ENCODE measurements at places on chromosomes 2 and 18.

GRCh38 chr18:61575419-61575818 is 242.2 kb downstream of the CDH20 start:
- DNase-seq: peak; percentile 77

DNA sequence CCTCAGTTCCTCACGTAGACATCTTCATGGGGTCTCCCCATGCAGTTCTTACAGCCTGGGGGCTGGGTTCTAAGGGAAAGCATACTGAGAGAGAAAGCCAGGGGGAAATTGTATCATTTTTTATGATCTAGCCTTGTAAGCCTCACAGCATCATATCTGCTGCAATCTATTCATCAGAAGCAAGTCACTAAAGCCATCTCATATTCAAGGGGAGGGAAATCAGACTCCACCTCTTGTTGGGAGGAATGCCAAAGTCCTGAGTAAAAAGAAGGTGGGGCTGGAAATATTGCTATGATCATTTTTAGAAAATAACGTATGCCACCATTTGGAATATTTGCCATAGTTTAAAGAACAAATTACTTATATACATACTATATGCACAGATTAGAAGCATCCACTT is 304.6 kb downstream of the TXNL1 start:
- no peak for DNase-seq

DNA sequence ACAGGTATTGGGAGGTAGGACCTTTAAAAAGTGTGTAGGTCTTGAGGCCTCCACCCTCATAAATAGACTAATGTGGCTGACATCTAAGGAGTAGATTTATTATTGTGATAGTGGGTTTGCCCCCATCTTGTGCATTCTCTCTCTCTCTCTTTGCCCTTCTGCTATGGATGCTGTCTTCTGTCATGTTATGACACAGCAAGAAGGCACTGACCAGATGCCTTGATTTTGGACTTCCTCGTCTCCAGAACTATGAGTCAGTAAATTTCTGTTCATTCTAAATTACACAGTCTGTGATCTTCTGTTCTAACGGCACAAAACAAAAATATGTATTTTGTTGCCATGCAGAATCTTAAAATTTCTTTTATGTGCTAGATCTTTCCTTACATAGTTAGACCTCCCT is 66.9 kb downstream of the ATAD2B start:
- DNase-seq: peak; percentile 3

- DNase-seq: no peak
Observed at GRCh38 chr2:165274698-165275097, 35.5 kb downstream of the SCN2A start.

DNA sequence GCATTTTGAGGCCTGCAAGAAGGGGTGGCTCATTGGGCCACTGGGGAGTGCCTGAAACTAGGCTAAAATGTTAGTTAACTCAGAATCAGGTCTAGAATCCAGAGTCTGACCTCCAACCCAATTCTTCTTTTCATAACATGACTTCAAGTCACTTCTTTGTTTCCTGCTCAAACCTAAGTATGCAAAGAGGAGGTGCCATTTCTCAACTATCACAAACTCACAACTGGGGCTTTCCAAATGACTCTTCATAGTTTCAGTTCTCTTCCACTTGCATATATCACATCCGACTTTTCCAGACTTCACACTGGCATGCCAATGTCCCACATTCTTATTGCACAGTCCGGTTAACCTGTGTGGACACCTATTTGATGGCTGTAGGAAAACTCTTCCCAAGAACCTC is 211.6 kb downstream of the TCF4 start:
- no peak for DNase-seq

DNA sequence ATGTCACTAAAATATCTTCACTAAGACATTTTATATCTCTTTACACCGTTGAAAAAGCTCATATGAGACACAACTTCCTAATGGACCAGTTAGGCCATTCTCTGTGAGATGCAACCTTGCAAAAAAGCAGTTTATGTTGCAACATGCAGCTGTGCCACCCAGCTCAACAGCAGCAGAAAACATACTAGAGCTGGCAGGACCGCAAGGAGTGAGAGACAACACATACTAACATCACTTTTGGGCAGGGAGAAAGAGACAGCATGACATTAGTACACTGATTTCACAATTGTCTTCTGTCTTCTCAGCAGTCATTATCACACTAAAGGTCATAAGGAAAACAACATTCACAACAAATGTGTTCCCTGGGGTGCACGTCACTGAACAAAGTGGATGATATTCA is 122.9 kb downstream of the EPB41L3 start:
- DNase-seq: no peak

- DNase-seq: no peak
Observed at GRCh38 chr18:74790451-74790850, 192.8 kb downstream of the ZNF407 start.

- no peak for DNase-seq
Observed at GRCh38 chr2:15666861-15667808, 75.5 kb downstream of the DDX1 start.

DNA sequence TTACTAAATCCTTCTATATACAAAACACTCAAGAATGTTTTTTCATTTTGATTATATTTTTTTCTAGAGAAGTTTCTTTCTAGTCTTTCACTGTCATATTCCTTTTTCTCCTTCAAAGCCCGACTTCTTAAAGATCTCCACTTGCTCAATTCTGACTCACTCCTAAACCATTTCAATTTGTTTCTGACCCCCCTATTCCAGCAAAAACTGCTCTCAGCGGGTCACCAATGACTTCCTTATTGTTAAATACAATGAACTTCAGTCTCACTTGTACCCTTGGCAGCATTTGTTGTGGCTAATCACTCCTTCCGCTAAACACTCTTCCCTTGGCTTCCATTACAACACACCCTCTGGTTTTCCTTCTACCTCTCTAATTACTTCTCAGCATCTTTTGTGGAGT is 111.1 kb upstream of the RBBP8 start:
- peak; percentile 58 for DNase-seq

- DNase-seq: no peak
Observed at GRCh38 chr2:173226899-173227698, 127.6 kb upstream of the CDCA7 start.

DNA sequence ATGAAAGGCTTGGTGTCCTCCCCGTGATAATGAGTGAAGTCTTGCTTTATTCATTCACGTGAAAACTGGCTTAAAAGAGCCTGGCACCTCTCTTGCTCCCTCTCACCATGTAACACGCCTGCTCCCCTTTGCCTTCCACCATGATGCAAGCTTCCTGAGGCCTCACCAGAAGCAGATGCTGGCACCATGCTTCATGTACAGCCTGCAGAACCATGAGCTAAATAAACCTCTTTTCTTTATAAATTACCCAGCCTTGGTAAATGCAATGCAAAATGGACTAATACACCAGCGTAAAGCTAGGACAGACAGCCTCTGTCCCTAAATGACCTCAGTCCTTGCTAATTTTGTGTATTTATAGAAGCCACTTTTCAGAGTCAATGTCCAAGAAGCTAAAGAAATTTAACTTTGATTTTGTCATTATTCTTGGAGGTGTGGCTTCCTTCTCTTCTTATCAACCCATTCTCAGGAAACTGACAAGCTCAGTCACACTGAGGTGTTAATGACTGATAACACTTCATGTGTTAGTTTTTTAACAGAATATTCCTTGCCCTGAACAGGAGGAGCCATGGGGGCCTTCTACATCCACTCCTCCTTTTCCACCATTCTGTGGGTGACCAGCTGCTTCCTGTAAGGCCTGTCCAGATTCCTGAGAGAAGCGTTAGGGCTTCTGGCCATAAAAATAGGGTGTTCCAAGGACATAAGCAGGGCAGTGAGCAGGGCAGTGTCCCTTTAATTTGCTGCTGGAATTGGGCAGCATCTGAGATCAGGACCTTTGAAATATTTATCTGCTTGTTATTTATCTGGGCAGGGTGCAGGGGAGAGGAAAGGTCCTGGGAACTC is 38.0 kb upstream of the EPAS1 start:
- DNase-seq: no peak

GRCh38 chr2:979069-979928 is 28.6 kb downstream of the SNTG2 start:
- no peak for DNase-seq

DNA sequence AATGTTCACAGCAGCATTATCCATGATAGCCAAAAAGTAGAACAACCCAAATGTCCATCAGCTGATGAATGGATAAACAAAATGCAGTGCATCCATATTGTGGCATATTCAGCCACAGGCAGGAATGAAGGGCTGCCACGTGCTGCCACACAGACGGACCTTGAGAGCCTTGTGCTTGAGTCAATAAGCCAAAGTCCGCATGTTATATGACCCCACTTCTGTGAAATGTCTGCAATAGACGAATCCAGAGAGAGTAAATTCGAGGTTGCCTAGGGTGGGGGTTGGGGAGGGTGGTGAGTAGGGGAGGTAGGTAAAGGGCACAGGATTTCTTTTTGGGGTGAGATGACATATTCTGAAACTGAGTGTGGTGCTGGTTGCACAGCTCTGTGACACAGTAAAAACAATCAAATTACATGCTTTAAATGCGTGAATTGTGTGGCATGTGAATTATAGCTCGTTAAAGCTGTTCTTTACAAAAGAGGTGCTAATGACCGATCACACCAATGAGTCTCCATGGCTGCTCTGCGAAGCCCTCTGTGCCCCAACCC is 38.9 kb upstream of the LDLRAD4 start:
- no peak for DNase-seq

GRCh38 chr2:217741381-217741955 is 261.3 kb downstream of the TNS1 start:
- no peak for DNase-seq

- DNase-seq: no peak
Observed at GRCh38 chr2:40430776-40431599, 20.9 kb downstream of the SLC8A1 start.

DNA sequence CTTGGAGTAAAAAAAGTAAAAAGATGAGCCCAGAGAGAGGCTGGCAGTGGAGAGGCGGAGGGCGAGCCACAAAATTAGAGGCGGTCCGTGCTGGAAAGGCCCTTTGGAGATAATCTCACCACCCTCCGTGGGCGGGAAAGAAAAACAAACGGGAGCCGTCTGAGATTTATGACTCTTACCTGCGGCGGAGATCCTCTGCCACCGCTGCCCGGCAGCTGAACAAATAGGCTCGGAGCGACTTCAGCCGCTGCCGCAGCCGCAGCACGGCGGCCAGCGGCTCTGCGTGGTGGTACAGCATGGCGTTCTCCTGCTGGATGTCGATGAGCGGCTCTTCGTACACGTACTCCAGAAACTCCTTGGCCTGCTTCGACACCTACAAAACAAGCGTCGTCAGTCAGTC is 94.6 kb downstream of the PLEKHM3 start:
- DNase-seq: no peak

DNA sequence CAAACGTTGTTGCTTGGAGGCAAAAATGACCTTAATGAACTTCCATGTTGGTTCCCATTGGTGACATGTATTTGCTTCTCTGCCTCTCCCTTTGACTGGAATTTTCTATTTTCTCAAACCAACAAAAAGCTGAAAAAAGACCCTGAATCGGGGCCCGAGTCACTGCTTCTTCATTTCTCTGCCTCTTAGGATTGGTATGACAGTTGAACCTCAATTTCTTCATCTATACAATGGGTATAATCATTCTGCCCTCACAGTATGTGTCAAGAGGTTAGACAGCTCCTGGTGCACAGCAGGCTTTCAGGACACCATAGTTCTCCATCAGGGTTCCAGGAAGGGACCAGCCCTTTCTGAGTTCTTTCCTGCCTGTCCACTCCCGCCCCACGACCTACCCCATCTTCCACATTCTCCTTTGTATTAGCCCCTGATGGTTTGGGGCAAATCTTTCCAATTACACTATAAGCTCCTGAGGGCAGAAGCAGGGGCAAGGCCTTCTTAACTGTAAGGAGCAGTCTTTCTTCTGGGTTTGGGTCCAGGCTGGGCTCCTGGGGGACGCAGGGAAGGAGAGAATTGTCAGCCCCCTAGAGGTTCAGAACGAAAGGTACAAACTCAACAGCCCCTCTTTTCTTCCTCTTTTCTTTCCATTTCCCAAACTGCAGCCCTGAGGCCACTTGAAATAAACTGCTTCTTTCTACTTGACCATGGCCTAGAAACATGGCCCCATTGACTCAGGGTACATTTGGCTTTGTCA is 6.3 kb upstream of the PKDCC start:
- DNase-seq: no peak

GRCh38 chr2:198129609-198130008 is 325.2 kb downstream of the PLCL1 start:
- no peak for DNase-seq

- DNase-seq: peak; percentile 31
Observed at GRCh38 chr2:106885329-106885728, 638 bp downstream of the ST6GAL2 start.

DNA sequence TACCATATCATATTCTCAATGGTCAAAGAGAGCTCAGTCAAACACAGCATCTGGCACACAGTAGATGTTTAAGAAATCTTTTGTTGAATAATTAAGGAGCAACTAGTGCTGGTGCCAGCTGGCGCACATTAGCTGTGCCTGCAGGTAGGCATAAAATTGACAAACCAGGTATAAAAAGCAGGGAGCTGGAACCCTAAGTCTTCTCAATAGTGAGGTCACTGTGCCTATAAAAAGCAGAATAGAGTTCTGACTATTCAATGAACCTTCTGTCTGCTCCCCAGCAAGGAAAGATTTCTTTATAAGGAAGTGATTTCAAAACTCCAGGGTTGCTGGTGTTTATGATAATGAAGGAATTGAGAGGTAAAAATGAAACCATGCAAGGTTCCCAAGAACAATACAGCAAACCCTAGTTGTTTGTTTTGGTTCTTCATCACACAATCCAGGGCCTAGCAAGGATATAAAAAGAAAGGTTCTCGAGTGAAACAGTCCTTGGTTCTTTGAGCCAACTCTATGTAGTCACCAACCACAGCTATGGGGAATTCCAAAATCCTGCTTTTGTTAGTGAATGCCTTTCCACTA is 76.1 kb downstream of the THADA start:
- DNase-seq: peak; percentile 88

- no peak for DNase-seq
Observed at GRCh38 chr2:127672341-127673224, 2.7 kb downstream of the LIMS2 start.

DNA sequence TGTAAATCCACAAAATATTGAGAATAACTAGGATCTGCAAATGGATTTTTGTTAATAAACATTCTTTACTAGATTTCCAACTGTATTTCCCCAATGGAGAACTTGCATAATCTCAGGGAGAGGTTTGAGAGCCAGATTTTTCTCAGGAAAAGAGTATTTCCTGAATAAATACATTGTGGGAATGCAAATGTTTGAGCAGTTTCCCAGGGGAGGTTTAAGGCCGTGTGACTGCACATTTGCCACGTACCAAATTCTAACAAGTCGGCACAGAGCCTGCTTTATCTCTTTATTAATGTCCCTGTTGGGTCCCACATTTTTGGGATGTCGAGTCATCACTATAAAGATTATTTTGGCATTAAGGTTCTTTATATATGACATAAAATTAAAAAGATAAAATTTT is 27.0 kb downstream of the TFPI start:
- DNase-seq: peak; percentile 43

DNA sequence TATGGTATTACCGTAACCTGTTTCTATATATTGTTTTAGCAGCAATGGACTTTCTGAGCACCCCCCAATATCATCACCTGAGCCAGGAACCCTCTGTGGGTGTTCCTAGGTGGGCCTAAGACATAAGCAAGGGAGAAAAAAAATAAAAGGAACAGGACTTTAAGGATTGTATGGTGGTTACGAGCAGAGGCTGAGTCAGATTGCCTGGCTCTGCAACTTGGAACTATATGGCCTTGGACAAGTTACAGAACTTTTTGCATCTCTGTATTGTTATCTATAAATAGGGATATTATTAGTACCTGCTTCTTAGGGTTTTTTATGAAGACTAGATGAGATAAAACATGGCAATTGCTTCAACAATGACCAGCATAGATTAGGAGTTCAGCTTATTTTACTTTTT is 34.9 kb downstream of the MFSD6 start:
- DNase-seq: no peak

GRCh38 chr2:225600444-225600843 is 200.9 kb downstream of the NYAP2 start:
- no peak for DNase-seq

- peak; percentile 87 for DNase-seq
Observed at GRCh38 chr2:236939721-236940231, 145.9 kb upstream of the COPS8 start.

All from fibroblast of skin of abdomen (primary cell).